ENCODE measurements at places on chromosomes 5 and 9. TPM values are rescaled to one million over a fixed set of nuclear protein-coding genes. Genes with fewer than 3 reads are reported as not detected.

POLK gene
- 14.7 TPM for total RNA-seq

FAM151B gene
- total RNA-seq: 2.6 TPM

PDE8B gene
- 0.30 TPM for total RNA-seq

RALGDS gene
- 32.5 TPM for total RNA-seq

SHB gene
- total RNA-seq: 31.8 TPM

CACNA1B gene
- not detected for total RNA-seq

SLC6A7 gene
- not detected for total RNA-seq

PTAR1 gene
- total RNA-seq: 49.1 TPM

CBY3 gene
- total RNA-seq: not detected

RNF208 gene
- total RNA-seq: 1.5 TPM

HARS2 gene
- 42.9 TPM for total RNA-seq

RARS1 gene
- 205 TPM for total RNA-seq

GABRP gene
- total RNA-seq: not detected

INSYN2B gene
- total RNA-seq: 1.2 TPM

FOXD1 gene
- 16.1 TPM for total RNA-seq
